ENCODE measurements at places on chromosomes 5 and 9. TPM values are rescaled to one million over a fixed set of nuclear protein-coding genes. Genes with fewer than 3 reads are reported as not detected.

The GHR gene
- 6.4 TPM for total RNA-seq

The GPR150 gene
- 1.1 TPM for total RNA-seq

The COL23A1 gene
- total RNA-seq: 1.5 TPM

The TMEM252 gene
- not detected for total RNA-seq

The SCGB3A1 gene
- total RNA-seq: not detected

The LCN2 gene
- total RNA-seq: not detected

The GFI1B gene
- total RNA-seq: not detected

The CDC14B gene
- total RNA-seq: 39.5 TPM

The ALG2 gene
- 49.2 TPM for total RNA-seq

The KCNV2 gene
- not detected for total RNA-seq

The MFAP3 gene
- total RNA-seq: 40.2 TPM

The CYLC2 gene
- not detected for total RNA-seq

The FRRS1L gene
- 0.81 TPM for total RNA-seq

Data from thoracic aorta (tissue), 2 donors.